ENCODE measurements at places on chromosomes 7 and 10. TPM values are rescaled to one million over a fixed set of nuclear protein-coding genes. Genes with fewer than 3 reads are reported as not detected.

DNA sequence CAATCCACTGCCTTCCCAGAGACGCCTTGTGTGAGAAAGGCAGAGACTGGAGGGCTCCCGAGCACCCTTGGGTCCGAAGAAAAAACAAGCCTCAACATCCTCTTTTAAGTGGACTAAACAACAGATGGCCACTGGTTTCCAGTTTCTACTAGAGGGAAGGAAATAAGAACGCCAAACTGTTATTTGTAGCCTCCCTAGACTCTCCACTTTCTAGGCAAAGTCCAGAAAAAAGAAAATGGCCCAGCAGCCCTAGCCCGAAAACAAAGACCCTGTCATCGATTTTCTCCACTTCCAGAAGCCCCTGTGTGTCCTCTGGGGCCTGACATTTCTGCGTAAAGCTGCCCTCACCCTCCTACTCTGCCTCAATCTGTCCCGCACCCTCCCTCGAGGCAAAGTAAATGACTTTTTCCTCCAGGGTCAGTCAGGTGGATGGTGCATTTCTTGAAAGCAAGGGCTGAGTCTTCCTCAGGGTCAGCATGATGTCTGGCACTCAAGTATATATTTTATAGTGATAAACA is 6.0 kb downstream of the RGS10 start:
- DNase-seq = no peak

- no peak for DNase-seq
These were observed 134.7 kb upstream of the AGR3 start for GRCh38 chr7:17016402-17017010.

DNA sequence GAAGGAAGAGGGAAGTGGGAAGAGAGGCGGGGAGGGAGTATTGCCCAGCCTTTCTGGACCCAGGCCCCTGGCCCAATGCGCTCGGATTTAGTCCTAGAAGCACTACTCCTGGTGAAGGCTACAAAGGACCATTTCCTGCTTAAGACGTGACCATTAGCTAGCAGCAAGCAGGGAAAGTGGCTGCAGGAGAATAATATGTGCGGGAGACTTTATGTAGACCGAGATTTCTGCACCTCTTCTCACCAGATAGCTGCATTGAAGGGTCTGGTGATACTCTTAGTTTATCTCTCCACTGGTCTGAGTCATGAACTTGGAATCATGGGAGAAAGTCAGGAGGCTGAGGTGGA is 3.1 kb downstream of the VAX1 start:
- no peak for DNase-seq

The GLI3 gene
- 9.6 TPM for total RNA-seq

- DNase-seq = no peak
These were observed 91.3 kb downstream of the CYTH3 start for GRCh38 chr7:6181136-6181535.

- DNase-seq = no peak
These were observed 53.7 kb upstream of the KDM7A start for GRCh38 chr7:140230516-140230860.

GRCh38 chr7:50661345-50662040 is 96.3 kb upstream of the DDC start:
- no peak for DNase-seq

DNA sequence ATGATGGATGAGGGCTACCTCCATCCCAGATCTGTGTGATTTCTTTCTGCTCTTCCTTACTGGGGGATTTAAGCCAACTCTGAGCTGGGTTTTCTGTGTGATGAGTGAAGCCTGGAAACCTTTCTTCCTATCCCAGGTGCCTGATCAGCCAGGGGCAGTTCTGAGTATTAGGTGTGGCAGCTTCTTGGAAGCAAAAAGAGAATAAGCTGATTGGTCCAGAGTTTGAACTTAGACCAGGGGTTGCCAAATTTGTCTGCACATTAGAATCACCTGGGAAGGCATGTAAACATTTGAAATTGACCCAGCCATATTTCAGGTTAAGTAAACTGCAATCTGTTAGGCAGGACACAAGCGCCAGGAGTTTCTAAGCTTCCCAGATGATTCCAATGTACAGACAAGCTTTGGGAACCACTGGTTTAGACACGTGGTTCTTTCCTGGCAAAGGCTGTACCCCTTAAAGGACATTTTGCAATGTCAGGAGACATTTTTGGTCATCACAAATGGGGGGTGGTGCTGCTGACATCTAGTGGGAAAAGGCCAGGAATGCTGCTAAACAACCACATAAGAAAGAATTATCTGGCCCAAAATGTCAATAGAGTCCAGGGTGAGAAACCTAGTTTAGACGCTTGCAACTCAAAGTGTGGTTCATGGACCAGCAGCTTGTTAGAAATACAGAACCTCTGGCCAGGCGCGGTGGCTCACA is 160.5 kb upstream of the GHITM start:
- no peak for DNase-seq

DNA sequence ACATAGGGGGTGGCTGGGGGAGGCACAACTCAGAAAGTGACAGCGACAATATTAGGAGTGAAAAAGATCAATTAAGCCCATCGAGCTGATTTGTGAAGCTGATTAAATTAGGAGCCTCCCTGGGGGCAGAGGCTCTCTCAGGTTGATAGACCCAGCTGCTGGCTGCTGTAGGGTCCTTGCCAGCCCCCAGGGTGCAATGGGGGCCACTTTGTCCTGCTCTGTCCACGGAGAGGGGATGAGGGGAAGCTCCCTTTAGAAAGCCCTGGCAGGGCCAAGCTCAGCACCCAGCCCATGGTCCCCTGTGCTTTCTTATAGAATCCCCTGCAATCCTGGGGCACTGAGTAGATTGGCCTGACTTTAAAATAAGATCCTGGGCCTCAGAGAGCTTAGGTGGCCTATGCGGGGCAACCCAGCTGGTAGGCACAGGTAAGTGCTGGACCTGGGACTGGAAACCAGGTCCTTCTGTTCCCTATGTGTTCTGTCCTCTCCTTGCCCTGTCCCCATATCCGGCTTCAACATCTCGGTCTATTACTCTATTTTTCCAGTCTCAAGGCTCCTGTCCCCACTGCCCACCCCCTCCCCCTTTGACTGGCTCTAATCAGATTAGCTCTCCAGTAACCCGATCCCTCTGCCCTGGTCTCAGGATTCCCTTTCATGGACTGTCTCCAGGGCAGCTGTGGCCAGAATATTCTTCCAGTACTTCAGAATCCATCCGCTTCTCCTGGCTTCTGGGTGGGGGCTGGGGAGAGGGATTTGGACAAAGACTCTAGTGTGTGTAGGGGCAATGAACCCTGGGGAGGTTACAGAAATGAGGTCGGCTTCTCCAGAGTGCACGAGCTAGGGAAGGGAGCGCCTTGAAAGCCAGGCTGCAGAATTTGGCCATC is 259.6 kb downstream of the RPS24 start:
- DNase-seq = no peak

DNA sequence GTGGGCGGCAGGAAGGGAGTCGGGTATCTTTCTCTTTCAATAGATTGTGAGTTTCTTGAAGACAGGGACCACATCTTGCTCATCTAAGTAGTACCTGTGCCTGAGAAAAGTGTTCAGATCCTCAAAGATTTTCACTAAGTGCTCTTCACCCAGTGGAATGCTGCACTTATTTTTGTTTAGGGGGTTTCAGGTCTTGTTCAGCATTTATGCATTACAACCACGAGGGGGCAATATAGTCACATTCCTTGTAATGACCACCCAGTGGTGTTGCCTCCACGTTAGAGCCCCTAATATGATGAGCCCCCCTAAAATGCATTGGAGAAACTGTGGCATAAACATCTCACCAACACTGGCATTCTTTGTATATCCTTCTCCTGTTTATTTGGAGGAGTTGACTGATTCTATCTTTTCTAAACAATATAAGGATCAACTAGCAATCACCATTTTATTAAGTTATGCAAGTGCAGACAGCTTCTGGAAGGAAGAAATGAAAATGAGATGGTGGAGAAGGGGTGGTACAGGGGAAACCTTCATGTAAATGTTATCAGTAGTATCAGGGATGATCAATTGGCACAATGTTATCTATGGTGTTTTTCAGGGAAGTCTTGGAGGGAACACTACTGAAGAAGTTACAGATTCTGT is 3.1 kb upstream of the PAPSS2 start:
- DNase-seq = peak; percentile 48

DNA sequence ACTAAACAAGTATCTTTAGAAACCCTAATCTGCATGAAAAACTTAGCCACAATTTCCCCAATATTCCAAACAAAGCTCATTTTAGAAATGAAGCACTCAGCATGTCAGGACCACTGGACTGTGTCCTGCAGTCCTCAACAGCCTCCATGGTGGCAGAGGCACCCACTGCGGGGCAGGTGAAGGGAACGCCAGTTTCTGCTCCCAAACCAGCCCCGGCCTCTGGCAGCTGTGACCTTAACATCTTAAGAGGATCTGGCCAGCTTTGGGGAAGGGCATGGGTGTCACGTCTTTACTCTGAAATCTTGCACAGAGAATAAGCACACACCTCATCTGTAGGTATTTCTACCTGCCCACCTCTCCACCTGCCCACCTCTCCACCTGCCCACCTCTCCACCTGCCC is 262.7 kb downstream of the DNAJB6 start:
- DNase-seq = no peak

DNA sequence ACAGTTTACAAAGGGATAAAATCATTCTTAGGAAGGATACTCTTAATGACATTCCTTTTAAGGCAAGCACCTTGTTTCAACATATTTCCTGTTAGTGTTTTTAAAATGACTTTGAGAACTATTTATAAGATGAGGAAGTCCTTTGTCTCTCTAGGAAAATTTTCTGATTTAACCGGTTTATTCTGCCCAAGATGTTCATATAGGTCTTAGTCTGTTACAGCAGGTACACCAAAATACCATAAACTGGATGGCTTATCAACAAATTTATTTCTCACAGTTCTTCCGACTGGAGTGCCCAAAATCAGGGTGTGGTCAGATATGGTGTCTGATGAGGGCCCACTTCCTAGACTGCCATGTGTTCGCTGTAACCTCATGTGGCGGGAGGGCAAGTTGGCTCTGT is 77.9 kb downstream of the GSAP start:
- DNase-seq = no peak

GRCh38 chr7:34277016-34277802 is 371.9 kb downstream of the BMPER start:
- DNase-seq = peak; percentile 12

- DNase-seq = no peak
These were observed 9.4 kb upstream of the GTPBP10 start for GRCh38 chr7:90337106-90337505.

DNA sequence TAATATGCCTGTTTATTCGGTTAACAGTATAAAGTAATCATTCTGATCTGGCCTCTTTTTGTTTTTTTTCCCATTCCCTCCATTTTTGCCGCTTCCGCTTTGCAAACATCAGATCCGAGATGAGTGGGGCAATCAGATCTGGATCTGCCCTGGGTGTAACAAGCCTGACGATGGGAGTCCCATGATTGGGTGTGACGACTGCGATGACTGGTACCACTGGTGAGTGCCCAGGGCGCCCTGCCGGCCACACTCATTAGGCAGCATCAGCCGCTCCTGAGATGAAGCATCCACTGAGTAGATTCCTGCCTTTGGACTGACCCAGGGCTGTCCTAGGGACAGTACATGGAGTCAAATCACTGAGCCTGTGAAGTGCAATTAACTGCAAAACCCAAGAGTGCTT is 40.9 kb upstream of the GATA3 start:
- DNase-seq = no peak

GRCh38 chr7:48088559-48089045 is 463 bp upstream of the UPP1 start:
- peak; percentile 83 for DNase-seq

The SH2D4B gene
- total RNA-seq = not detected

The FEZF1 gene
- not detected for total RNA-seq

DNA sequence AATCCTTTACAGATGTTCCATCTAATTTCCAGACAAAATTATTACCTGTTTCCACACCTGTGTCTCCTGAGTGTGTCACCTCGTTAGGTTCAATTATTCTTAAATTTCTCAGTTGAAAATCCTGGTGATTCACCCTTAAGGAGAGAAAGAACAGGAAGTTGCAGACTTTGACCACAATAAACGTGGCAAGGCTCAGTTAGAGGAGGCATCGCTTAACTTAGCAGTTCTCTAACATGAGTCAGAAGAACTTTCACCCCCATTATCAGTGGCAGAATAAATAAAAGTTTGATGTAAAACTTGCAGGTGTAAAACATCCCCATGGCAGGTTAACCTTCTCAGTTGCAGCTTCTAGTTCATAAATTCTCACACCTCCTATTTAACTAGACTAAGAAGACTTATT is 8.3 kb downstream of the XPNPEP1 start:
- peak; percentile 86 for DNase-seq

The MACC1 gene
- 12.0 TPM for total RNA-seq

GRCh38 chr10:33183655-33184054 is 150.8 kb downstream of the NRP1 start:
- DNase-seq = peak; percentile 91
